ENCODE measurements at places on chromosomes 1 and 21.

- no peak for DNase-seq
Observed at GRCh38 chr21:39669485-39669884, 56.7 kb downstream of the B3GALT5 start.

DNA sequence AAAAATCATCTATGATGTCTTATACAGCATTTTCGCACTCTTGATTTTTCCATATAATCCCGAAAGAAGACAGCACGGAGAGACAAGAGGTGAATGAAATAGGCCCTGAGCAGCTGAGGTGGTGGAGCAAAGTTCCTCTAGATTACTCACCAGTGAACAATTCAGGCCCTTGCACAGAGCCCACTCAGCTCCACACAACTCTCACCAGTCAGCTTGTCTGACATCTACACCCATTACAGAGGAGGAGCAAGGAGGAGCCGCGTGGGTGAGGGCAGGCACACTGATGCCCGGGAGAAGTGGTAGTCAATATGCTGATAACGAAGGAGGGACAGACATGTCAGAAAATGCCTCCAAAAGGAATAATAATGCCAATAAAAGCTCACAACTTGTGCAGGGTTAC lies 59.9 kb downstream of the DNM3 start:
- no peak for DNase-seq

- DNase-seq = no peak
Observed at GRCh38 chr1:44327679-44328491, 27.2 kb downstream of the ERI3 start.

GRCh38 chr1:19315378-19316198 lies 3.5 kb downstream of the SLC66A1 start:
- DNase-seq = peak; percentile 76

DNA sequence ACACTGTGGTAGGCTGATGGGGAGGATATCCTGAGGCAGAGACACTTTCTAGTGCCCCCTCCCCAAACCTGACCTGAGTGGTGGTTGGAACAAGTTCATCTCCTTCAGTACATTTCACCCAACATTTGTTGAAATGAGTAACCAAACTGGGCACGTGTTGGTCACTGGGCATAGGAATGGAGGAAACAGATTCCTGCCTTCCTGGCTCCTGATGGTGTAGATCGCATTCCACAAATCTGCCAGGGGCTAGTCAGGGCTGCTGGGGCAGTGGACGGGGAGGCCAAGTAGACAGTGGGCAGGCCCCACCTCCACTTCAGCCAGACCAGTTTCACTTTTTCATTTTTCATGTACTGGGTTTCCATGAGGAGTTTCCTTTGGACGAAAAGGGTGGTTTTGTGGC lies 16.5 kb upstream of the ALX3 start:
- no peak for DNase-seq

- DNase-seq = peak; percentile 89
Observed at GRCh38 chr1:221698579-221699349, 43.1 kb downstream of the DUSP10 start.

DNA sequence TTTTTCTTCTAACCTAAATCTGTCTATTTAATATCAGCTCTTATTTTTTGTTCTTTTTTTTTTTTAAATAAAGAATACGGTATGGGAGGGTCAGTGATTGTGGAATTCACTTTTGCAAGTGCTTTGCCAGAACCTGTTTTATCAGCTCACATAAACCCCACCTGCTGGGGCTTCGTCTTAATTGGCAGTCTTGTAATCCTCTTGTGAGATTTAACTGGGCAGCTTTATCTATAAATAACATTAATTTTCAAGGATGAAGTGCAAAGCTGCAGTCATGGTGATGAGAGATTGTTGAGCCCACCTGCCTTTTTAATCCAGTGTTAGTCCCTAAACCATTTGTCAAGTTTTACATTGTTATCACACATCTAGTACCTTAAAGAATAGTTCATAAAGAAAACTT lies 18.2 kb upstream of the PDC start:
- DNase-seq = no peak

GRCh38 chr21:41570791-41571355 lies 62.9 kb upstream of the TMPRSS2 start:
- no peak for DNase-seq

DNA sequence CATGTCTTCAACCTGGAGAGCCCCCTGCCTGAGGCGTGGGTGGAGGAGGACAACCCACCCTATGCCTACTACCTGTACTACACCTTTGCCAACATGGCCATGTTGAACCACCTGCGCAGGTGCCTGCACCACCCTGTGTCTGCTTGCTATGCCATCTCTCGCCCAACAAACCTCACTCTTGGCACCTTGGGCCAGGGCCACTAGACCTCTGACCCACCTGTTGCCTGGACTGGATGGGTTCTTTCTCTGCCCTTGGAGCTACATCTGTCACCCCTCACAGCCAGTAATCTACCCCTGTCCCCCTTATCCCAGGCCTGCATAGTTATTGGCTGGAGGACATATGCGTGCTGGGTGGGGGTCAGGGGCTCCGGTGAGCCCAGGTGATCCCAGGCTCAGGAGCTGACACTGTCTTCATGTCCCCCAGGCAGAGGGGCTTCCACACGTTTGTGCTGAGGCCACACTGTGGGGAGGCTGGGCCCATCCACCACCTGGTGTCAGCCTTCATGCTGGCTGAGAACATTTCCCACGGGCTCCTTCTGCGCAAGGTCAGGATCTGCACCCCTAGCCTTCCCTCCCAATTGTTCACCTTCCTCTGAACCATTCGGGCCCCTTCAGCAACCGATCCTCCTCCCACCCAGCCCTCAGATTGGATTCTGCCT lies 9.9 kb downstream of the AMPD2 start:
- no peak for DNase-seq

- no peak for DNase-seq
Observed at GRCh38 chr1:90370686-90371447, 346.2 kb downstream of the BARHL2 start.

GRCh38 chr1:97192872-97193572 lies 471.4 kb downstream of the PTBP2 start:
- DNase-seq = no peak

DNA sequence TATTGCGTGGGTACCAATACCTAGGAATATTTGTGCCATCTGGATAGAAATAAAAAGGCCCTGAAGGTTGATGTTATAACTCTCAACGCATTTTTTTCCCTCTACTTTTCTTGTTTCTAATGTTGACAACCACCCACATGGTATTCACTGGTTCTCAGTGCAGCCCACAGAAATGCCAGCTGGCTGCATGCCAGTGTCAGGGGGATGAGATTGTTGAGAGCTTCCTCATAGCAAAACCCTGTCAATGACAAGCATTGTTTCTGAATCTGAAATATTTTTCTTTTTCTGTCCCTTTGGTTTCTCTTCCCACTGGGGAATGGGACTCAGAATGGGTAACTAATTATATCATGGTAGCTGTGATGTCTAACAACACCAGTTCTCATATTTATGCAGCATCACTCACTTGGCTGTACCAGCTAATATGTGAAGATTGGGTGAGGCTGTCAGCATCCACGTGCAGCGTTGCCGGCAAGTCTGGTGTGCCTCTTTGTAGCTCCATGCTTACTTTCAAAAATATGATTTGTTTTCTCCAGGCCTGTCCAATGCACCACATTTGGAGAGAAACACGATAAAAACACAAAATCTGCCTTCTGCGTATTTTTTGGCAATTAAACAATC lies 284.6 kb downstream of the PTBP2 start:
- no peak for DNase-seq

DNA sequence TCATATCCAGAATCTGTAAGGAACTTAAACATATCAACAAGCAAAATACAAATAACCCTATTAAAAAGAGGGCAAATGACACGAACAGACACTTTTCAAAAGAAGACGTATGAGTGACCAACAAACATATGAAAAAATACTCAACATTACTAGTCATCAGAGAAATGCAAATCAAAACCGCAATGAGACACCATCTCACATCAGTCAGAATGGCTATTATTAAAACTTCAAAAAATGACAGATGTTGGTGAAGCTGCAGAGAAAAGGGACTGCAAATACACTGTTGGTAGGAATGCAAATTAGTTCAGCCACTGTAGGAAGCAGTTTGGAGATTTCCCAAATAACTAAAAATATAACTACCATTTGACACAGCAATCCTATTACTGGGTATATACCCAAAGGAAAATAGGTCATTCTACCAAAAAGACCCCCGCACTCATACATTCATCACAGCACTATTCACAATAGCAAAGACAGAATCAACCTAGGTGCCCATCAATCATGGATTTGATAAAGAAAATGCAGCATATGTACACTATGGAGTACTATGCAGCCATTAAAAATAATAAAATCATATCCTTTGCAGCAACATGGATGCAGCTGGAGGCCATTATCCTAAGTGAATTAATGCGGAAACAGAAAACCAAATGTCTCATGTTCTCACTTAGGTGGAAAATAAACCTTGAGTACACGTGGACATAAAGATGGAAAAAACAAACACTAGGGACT lies 230.1 kb upstream of the RAB4A start:
- DNase-seq = no peak

GRCh38 chr1:6435547-6435946 lies 11.0 kb downstream of the ESPN start:
- no peak for DNase-seq
